GM04503 (cell line): ENCODE measurements at places on chromosomes 3 and 15.
A peak's percentile ranks its signal among the peaks of the same experiment; 100 is the strongest.

DNA sequence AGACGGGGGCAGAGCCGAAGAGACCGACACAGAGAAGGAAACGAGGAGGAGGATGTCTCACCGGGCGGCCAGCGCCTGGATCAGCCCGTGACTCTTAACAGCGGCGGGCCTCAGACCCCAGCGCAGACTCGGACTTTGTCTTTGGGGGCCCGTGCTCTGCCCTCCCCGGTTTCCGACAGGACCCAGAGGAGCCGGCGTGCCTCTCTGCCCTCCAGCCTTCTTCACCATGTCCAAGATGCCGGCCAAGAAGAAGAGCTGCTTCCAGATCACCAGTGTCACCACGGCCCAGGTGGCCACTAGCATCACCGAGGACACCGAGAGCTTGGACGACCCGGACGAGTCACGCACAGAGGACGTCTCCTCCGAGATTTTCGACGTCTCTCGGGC, 1.0 kb downstream of the TSC22D2 start:
- DNase-seq: no peak

DNA sequence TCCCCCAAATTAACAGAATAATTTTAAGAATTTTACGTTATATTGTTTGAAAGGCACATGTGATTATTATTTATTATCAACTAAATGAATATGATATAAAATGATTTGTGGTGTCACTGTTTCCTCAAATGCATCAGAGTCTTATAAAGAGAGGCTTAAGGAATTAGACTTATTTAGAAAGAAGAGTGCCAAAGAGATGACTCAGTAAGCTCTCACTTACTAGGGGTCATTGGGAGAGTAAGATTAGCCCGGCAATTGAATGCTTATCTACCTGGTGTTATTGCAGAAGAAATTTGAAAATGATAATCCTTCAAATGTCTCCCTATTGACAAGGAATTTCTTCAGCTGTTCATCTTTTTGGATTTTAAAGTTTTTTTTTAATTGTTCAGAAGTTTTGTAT, 408.7 kb downstream of the OXSM start:
- DNase-seq: no peak

GRCh38 chr3:158709666-158710083, 22.6 kb downstream of the RARRES1 start:
- peak; percentile 99 for DNase-seq

DNA sequence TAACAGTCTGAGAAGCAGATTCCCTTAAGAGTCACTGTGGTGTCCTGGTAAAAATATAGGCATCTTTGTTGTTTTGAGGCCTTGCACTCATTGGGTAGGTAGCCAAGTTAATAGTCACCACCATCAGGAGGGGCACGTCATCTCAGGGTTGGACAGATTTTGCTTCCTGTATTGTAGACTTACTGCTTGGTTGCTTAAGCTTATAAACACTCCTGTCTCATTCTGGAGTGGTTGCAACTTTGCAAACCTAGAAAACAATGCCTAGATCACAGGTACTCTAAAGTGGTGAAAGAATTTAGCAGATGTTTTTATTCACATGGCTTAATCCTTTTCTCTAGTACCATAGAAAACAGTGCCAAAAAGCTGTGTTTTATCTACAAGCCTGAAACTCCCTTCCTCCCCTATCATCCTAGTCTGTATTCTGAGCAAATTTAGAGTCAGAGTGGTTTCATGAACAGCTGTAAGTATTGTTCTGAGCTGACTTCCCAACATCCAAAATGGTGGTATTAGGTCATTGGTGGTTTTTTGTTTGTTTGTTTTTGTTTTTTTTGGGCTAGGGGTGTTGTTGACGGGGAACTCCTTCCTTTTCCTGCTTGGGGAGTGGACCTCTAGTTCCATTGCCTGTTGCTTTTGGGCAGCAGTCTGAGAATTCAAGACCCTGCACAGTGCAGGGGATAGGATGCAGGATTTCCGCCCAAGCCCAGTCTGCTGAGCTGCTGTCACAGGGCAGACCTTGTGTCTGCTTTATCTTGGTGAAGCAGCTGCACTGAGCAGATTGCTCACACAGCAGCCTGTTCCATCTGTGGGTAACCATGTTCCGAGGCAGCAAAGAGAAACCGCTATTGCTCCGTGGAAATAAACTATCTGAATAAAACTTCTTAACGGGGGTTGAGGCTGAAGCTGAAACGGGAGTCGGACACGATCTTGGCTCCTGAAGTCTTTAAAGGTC, 202.0 kb downstream of the AKAP13 start:
- DNase-seq: no peak

- DNase-seq: no peak
Measured at GRCh38 chr3:133926736-133927539, 31.3 kb upstream of the RAB6B start.

DNA sequence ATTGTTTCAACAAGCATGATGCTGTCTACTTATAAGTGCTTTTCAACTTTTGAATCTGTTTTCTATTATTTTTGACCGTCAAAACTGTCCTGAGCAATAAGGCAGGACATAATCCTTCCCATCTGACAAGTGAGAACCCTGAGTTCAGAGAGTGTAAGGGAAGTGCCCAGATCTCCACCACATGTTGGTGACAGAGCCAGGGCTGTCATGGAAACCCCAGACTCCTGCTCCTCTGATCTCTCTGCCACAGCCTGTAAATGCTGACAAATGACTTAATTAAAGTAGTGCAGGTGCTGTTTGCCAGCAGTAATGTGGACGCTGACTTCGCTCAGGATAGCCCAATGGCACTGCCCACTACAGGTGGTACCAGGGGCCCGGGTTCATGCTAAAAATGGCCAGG, 40.3 kb downstream of the SPSB4 start:
- no peak for DNase-seq

DNA sequence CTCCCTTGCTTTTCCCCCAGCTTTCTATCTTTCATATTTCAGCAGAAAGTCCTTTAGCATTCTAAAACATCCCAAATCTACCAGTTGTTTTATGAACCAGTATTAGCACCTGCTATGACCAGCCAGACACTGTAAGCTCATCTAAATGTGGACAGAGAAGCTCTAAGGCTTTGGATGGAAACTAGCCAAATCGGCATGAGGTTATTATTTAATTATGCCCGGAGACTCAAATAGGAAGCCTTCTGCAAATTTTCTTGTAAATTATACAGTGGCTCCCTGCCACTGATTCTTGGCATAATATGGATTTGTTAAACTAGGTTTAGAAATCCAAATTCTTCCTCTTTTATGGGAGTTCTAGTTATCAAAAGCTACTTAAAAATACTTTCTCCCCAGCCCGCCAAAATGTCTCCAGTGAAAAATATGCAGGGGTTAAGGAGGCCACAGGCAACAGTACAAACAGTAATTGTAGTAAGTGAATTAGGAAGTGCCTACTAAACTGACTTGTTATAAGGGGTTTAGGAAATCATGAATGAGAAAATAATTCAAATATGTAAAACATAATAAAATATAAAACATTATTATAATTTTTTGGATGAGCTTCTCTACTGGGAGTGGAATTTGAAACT, 15.4 kb downstream of the MYH15 start:
- no peak for DNase-seq

DNA sequence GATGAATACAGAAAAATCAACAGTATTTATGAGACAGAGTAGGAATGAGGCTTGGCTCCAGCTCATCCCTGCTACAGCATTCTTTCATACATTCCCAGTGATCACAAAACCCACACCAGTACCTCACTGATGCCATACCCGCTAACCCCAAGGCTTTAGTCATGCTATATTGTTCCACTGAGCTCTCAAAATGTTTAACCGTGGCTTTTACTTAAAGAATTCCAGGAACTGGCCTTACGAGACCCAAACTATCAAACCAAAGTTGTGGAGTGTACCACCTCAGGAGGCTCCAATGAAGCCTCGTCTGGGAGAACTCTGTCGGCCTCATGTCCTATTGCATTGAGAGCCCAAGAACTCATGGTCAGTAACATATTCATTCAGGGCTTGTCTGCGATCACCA, 278.9 kb downstream of the ULK4 start:
- peak; percentile 70 for DNase-seq

GRCh38 chr3:129723558-129724324, 117.3 kb upstream of the PLXND1 start:
- peak; percentile 89 for DNase-seq

DNA sequence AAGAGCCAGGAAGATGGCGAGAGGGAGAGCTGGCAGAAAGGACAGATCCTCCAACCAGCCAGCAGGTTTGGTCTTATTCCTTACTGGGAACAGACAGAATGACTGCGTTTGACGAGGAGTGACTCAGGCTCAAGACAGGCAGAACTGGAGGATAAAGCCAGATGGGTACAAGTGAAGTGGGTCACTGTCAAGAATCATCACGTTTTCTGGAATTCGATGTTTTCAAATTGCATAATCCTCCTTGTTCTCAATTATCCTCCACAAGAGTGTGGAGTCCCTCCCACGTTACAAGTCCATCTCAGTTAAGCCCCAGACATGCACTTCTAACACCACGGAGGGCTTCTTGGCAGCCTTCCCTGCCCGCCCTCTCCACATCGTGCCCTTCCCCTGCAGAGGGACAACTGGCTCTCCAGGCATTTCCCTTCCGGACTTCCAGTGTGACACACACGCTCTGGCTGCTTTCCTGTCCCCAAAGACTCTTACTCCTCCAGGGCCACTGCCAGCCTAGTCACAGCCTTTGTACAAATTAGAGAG, 183.1 kb downstream of the CHST2 start:
- DNase-seq: peak; percentile 91

DNA sequence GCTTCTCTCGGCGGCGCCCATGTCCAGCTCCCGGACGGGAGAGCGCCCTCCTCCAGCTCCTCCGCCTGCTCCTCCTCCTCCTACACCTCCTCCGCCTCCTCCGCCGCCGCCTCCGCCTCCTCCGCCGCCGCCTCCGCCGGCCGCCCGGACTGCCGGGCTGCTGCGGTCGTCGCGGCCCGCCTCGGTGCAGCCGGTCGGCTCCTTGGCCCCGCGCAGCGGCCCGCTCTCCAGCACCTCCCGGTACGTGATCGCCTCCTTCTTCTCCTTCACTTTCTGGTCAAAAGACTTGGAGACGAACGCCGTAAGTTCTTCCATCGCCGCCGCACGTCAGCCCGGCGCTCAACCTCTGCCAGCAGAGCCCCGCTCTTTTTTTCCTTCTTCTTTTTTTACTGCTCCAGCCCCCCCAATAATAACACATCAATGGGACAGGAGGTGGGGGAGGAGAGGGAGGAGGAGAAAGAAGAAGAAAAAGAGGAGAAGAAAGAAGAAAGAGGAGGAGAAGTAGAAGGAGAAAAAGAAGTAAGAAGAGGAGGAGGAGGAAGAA, 438 bp downstream of the SHOX2 start:
- DNase-seq: peak; percentile 17
